Thoracic aorta (tissue), 2 donors: ENCODE measurements at places on chromosomes 6 and 20. TPM values are rescaled to one million over a fixed set of nuclear protein-coding genes. Genes with fewer than 3 reads are reported as not detected.

The SCRT2 gene
- not detected for total RNA-seq

The GPSM3 gene
- 11.9 TPM for total RNA-seq

The TSPO2 gene
- total RNA-seq, result not detected

The CRISP2 gene
- not detected for total RNA-seq

The LHFPL5 gene
- total RNA-seq, result not detected

- no peaks in the 10 kb centered on the region for H3K27me3 ChIP-seq
- no peak overlapping the region for H3K27ac ChIP-seq
- no peaks in the 10 kb centered on the region for H3K36me3 ChIP-seq
- no peak for DNase-seq
These were observed 42.2 kb upstream of the SCRT2 start for GRCh38 chr20:717832-718231.

DNA sequence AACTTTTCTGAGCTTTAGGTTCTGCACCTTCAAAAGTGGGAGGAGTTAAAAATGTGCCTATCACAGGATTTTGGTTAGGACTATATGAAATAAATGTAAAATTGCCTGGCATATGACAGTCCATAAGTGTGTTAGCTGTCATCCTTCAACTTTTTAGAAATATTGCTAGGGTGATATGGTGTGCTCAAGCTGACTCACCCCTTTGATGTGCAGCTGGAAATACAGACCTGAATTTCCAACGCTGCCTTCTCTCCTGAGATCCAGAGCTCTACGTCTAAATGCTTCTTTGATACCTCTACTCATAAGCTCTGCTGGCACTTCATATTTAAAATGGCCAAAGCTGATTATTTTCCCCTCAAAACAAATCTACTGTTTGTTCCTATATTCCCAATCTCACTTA lies 2.7 kb downstream of the SLC35B3 start:
- no peak overlapping the region for H3K4me3 ChIP-seq
- DNase-seq, result no peak
- H3K27me3 ChIP-seq, result no peaks in the 10 kb centered on the region

DNA sequence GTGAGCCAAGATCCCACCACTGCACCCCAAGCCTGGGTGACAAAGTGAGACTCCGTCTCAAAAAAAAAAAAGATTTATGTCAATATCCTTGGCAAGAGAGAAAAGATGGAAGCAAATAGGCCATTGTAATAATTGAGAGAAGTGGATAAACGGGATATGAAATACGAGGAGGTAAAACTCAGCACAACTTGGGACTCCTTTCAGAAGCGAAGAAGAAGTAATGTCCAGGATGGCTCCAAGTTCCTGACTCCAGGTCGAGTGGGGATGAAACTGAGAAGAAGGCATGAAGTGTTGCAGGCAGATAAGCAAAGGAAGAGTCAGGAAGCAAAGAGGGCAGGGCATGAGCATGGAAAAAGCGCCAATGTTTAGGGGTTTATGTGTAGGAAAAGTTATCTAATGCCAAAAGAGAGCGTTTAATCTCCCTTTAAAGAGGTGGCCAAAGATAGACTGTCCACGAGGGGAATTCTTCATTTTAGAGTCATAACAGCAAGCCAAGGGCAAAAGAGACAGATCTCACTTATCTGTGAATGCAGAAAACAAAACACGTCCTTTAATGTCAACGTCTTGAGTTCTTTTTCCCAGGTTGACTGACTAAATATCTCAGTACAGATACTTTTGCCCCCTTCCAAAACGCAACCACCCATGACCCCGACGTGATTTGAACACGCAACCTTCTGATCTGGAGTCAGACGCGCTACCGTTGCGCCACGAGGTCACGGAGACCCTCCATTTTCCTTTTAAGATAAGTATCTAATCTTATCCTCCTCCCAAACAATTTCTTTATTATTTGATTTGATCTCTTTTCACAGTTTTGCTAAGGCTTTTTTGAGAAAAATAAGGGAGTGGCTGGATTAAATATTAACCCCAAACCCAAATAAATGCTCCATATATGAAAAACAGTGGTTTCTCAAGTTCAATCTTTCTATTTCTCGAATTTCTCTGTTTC lies 46.3 kb upstream of the BTN3A2 start:
- no peak overlapping the region for H3K4me3 ChIP-seq
- no peak overlapping the region for H3K27ac ChIP-seq
- DNase-seq, result no peak
- H3K36me3 ChIP-seq, result no peaks in the 10 kb centered on the region

- no peak overlapping the region for H3K27ac ChIP-seq
- H3K4me3 ChIP-seq, result no peak overlapping the region
- H3K4me1 ChIP-seq, result peaks cover 26% of the 10 kb centered on the region
- no peaks in the 10 kb centered on the region for H3K27me3 ChIP-seq
- no peaks in the 10 kb centered on the region for H3K36me3 ChIP-seq
- no peak for DNase-seq
These were observed 10.5 kb upstream of the FAM83C start for GRCh38 chr20:35302421-35303335.

DNA sequence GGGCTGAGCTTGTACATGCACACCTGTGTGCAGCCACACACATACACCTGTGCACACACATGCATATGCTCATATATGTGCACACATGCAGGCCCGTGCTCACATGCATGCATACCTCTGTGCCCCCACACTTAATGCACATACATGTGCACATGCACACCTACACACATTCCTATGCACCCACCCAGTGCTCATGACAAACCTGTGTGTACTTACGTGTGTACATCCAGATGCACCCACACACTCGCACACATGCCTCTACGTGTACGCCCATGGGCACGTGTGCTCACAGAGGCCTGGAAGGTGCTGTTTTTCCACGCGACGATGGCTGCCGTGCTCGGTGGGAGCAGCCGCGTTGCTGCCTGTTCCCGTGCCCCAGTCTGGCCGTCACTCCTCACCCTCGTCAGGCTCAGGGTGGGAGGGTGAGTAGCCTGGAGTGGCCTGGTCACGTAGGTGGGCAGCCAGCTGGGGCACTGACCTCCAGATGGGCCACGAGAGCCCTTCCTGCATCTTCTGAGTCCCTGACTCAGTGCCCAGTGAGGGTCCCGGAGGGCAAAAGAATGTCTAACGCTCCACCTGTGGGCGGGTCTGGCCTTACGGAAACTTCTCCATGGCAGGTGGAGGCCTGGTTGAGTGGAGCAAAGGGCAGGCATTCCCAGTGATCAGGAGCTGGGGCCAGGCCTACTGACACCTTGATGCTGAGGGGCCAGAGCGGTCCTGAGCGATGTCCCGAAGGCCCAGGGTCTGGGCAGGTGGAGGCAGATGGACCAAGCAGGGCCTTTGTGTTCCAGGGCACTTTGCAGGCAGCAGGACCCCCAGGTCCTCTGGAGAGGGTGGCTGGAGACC lies 8.0 kb upstream of the GATA5 start:
- H3K27me3 ChIP-seq, result no peaks in the 10 kb centered on the region
- H3K27ac ChIP-seq, result no peak overlapping the region
- no peaks in the 10 kb centered on the region for H3K36me3 ChIP-seq
- DNase-seq, result no peak

- no peaks in the 10 kb centered on the region for H3K27me3 ChIP-seq
- no peak overlapping the region for H3K27ac ChIP-seq
- no peak overlapping the region for H3K4me3 ChIP-seq
- DNase-seq, result no peak
- H3K4me1 ChIP-seq, result no peaks in the 10 kb centered on the region
These were observed 117.4 kb downstream of the RFX6 start for GRCh38 chr6:116994447-116994846.

DNA sequence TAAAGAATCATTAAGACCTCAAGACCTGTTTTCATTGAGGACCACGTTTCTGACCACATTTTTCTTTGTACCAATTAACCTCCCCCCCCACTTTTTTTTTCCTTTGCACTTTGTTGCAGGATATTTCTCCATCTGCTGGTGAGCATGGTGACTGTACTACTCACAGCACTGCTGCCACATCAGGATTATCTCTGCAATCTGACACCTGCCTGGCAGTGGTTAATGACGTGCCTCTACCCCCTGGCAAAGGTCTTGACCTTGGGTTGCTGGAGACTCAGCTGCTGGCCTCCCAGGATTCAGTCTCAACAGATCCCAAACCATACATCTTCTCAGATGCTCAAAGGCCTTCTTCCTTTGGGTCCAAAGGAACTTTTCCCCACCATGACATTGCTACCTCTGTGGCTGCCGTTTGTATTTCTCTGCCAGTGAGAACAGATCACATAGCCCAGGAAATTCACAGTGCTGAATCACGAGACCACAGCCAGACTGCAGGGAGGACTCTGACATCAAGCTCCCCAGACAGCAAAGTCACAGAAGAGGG lies 46.6 kb upstream of the EDN3 start:
- no peaks in the 10 kb centered on the region for H3K36me3 ChIP-seq
- no peak overlapping the region for H3K4me3 ChIP-seq
- H3K27ac ChIP-seq, result no peak overlapping the region
- no peaks in the 10 kb centered on the region for H3K4me1 ChIP-seq
- no peak for DNase-seq

GRCh38 chr6:108697561-108698161 lies 136.9 kb downstream of the FOXO3 start:
- DNase-seq, result no peak
- H3K4me1 ChIP-seq, result peaks cover 62% of the 10 kb centered on the region
- peak overlapping the region; percentile 40 for H3K4me3 ChIP-seq
- peak overlapping the region; percentile 76 for H3K27ac ChIP-seq
- H3K27me3 ChIP-seq, result no peaks in the 10 kb centered on the region
- H3K36me3 ChIP-seq, result no peaks in the 10 kb centered on the region

DNA sequence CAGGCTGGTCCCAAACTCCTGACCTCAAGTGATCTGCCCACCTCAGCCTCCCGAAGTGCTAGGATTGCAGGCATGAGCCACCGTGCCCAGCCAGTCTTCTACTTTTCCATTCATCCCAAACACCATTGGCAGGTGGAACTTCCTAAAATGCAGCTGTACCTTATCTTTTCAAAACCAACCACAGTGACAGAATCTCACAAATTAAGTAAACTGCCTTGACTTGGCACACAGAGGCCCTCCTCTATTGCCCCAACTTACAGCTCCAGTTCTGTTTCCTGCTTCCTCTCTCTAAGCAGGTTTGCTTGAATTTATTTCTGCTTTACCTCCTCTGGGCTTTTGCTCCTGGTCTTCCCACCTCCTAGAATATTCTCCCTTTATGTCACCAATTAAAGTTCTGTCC lies 7.6 kb downstream of the MYB start:
- H3K36me3 ChIP-seq, result no peaks in the 10 kb centered on the region
- no peaks in the 10 kb centered on the region for H3K27me3 ChIP-seq
- no peak overlapping the region for H3K4me3 ChIP-seq

DNA sequence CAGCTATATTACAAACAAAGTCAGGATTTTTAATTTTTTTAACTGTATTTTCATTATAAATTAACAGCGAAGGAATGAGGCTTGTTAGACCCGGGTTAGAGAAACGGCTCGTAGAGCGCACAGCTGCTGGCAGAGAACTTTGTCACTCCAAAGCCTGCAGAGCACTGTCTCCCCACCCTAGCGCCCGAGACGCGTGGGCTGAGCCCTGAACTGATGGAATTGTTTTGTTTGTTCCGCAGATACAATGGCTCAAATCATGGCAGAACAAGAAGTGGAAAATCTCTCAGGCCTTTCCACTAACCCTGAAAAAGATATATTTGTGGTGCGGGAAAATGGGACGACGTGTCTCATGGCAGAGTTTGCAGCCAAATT lies 810 bp downstream of the LAMP5 start:
- H3K4me3 ChIP-seq, result peak overlapping the region; percentile 60
- DNase-seq, result no peak
- no peaks in the 10 kb centered on the region for H3K36me3 ChIP-seq
- H3K4me1 ChIP-seq, result peaks cover 12% of the 10 kb centered on the region
- no peak overlapping the region for H3K27ac ChIP-seq

DNA sequence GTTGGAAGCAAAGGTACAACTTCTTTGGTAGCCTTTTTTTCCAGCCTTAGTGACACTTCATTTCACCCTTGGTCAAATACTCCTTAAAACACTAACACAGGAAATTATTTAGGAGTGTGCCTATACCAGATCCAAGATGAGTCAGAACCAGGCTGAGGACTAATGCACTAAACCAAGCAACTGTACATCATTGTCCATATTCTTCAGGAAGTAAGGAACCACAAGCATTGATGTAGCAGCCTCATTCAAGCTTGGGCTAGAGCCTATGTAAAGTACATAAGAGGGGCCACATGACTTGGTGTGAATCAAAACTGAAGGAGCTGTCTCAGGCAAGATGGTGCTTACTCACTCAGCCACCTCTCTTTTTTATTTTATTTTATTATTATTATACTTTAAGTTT lies 20.7 kb upstream of the ADGB start:
- no peaks in the 10 kb centered on the region for H3K36me3 ChIP-seq
- H3K4me3 ChIP-seq, result no peak overlapping the region
- H3K27me3 ChIP-seq, result no peaks in the 10 kb centered on the region
- no peak for DNase-seq
- H3K27ac ChIP-seq, result no peak overlapping the region
- H3K4me1 ChIP-seq, result no peaks in the 10 kb centered on the region

DNA sequence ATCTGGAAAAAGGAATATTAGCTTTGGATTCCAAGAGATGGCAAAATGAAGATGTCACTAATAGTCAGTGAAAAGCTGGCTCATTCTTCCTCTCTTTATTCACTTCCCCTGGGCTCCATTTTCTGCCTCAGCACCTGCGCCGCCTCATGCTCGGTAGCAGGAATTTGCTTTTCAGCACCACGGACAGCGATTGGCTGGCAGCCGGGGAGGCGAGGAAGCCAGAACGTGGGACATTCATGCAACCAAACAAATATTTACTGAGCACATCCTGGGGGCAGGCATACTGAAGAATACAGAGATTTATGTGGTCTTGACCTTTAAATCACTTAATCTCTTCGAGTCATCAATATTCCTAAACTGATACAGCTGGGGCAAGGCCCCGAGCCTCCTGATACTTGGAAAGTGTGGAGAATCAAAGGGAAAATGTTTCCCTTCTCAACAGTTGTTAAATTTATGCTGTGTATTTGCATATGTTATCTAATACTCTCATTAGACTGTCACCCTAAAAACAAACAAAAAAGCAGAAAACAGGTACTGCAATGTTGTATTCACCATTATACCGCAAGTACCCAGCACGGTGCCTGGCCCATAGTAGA lies 12.1 kb upstream of the PDYN start:
- no peaks in the 10 kb centered on the region for H3K4me1 ChIP-seq
- H3K36me3 ChIP-seq, result no peaks in the 10 kb centered on the region
- no peak overlapping the region for H3K27ac ChIP-seq
- H3K4me3 ChIP-seq, result no peak overlapping the region
- DNase-seq, result no peak
- H3K27me3 ChIP-seq, result no peaks in the 10 kb centered on the region

DNA sequence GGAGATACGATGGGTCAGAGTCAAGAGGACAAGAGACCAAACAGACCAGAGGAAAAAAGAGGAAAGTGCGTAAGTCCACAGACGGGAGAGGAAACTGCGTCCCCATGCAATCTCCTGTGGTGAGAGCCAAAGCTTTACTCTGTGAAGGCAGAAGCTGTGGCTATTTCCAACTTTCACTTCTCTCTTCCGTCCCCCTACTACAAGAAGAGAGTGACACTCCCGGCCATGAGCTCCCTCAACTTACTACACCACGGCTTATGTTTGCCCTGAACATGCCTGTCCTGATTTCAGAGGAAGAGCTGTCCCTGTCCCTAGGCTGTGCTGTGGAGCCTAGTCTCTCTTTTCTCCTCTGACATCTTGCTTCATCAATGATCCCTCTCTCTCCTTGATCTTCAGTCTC lies 11.5 kb upstream of the SSR1 start:
- no peak for DNase-seq
- H3K27ac ChIP-seq, result no peak overlapping the region
- H3K4me3 ChIP-seq, result no peak overlapping the region
- H3K4me1 ChIP-seq, result no peaks in the 10 kb centered on the region
